ENCODE measurements at places on chromosomes 2 and 18.
A peak's percentile ranks its signal among the peaks of the same experiment; 100 is the strongest.

GRCh38 chr2:8076448-8077342 lies 605.2 kb upstream of the ID2 start:
- DNase-seq, result no peak

- DNase-seq, result no peak
These were observed 159.6 kb downstream of the NCKAP5 start for GRCh38 chr2:133408671-133409070.

DNA sequence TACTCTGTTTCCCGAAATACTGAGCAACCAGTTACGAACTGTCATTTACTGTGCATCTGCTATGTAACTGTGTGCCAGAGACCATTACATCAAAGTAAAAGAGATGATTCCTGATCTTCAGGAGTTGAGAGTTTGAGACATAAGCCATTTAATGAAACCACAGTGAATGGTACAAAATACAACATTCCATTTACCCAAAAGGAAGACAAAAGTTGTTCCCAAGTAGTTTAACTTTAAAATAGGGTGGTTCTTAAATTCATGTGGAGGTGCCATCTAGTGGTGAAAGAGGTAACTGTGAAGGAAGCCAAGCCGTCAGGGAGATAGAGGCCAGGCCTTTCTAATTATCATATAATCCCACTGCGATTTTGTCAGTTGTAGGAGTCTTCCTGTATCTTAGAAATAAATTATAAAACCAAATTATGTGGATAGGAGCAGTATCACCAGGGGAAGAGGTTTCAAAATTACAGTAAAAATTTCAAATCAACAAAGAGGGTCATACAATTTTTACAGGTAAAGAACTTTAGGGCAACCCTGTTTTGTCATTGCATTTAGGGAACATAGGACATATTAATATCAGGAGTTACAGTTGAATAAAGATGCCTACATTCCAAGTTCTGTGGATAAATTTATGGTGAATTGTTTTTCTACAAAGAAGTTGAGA lies 67.7 kb downstream of the EPAS1 start:
- DNase-seq, result no peak

- no peak for DNase-seq
These were observed 51.6 kb downstream of the GALNT14 start for GRCh38 chr2:31086590-31086989.

- no peak for DNase-seq
These were observed 849 bp upstream of the CYP27C1 start for GRCh38 chr2:127220768-127221527.

DNA sequence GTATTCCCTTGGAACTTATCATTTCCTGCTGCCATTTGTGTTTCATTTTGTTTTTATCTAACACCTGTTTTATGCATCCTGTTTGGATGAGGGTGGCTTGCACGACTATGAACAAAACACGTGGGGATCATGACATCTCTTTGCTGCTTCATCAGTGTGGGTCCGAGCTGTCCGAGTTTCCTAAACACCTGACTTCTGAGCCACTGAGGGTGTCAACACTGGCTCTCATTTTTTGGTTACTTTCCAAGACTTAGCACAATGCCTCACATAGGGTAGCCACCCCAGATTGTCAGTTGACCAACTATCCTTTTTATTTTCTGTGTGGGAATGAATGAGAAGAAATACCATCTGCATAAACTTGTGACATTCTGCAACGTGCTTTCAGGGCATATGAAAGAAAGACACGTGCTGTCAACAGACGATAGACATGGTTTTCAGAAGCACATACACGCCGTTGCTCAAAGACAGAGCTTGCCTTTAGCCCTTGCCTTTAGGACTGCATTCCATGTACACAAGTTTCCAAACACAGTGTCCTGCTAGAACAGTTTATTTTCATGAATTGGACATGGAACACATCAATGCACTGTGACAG lies 166.7 kb downstream of the MYT1L start:
- DNase-seq, result no peak

- peak; percentile 52 for DNase-seq
These were observed 50.3 kb downstream of the ARL4C start for GRCh38 chr2:234446404-234447076.

DNA sequence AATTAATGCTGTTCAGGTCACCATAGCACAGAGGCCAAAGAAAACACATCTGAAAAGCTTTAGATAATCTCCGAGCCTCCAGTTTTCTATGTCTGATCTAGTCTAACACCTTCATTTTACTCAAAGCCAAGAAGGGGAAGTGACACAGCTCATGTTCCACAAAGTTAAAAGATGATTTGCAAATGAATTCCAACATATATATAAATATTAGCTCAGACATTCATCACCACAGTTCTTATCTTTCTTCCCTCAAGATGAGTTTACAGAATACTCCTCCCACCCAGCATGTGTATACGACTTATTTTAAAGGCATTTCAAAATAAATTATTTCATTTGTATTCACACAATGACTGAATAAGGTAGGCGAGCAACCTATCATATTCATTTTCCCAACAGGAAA lies 82.4 kb downstream of the AAK1 start:
- no peak for DNase-seq

DNA sequence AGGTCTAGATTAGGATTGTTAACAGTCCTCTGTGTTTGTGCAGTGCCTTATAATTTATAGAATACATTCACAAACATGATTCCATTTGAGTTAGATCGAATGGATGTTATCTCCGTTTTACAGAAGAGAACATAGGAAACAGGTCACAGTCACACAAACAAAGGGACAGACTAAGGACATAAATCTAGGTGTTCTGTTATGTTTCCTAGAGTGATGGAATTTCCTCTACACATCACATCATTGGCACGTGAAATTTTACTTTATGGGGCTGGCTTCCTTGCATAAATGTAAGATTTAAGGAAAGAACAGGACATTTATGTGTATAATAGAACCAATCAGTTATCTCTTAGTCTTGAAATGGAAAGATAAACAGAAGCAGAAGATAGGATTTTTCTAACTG lies 6.4 kb downstream of the TRIM54 start:
- no peak for DNase-seq

GRCh38 chr2:12441750-12442475 lies 274.8 kb upstream of the TRIB2 start:
- no peak for DNase-seq

DNA sequence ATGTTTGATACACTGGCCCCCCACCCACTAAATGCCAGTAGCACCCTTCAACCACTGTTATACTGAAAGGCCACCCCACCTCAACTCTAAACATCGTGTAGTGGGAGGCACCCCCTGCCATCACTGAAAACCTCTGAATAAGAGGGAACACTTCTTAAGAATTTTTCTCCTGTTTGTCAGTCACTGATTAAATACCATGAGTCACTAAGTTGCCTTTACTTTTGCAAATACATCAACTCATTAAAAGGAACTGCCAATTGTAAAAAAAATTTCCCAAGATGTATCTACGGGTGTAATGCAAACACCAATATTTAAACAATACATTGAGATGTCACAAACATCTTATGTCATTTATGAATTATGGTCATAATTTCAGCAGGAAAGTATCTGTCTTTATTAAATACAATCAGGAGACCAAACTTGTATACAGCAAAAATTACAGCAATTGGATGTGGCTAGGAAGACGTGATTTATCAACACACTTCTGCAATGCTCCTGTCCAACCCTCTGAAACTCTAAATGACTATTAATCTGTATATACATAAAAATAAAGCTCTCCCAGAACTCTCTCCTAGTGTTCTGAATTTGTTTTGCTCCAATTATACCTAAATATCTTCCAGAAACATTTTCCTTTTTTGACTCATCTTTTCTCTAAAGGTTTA lies 144.1 kb upstream of the STK17B start:
- no peak for DNase-seq

DNA sequence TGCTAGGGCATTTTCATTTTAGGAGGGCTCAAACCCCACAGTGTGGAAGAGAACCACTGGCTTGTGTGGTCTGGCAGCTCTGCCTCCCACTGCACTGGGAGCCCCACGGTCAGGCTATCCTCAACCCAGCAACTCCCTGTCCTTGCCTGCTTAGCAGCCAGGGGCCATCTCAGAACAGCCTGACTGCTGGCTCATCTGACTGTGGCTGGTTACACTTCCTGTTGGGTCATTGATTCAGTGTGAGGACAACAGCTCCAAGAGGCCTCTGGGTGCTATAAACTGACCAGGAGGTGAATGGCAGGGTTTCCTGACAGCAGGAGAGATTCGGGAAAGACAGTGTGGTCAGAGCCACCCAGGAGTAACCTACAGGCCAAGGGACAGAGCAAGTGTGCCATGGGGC lies 40.1 kb downstream of the AMER3 start:
- DNase-seq, result no peak

GRCh38 chr2:204625135-204625534 lies 79.9 kb downstream of the PARD3B start:
- DNase-seq, result no peak

- DNase-seq, result no peak
These were observed 88.6 kb upstream of the EML6 start for GRCh38 chr2:54634564-54635511.

DNA sequence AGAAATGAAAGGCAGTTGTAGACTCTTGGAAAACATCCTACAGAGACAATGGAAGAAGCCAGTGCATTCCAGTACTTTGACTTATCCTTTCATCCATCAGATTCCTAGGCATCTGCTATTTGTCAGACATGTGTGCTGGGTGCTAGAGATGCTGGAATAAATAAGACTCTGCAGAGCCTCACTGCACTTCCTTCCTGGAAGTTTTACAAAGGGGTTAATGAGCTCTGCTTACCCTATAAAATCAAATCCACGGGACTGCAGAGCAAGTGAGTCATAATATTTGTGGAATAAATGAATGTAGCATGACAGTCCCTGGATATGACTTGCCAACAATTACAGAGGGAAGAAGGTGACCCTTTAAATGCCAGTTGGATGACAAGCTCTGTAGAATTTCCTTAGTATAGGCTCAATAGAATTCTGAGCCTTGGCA lies 52.7 kb upstream of the NPAS2 start:
- no peak for DNase-seq

- DNase-seq, result peak; percentile 15
These were observed 323.2 kb downstream of the PLCL1 start for GRCh38 chr2:198127627-198128026.

DNA sequence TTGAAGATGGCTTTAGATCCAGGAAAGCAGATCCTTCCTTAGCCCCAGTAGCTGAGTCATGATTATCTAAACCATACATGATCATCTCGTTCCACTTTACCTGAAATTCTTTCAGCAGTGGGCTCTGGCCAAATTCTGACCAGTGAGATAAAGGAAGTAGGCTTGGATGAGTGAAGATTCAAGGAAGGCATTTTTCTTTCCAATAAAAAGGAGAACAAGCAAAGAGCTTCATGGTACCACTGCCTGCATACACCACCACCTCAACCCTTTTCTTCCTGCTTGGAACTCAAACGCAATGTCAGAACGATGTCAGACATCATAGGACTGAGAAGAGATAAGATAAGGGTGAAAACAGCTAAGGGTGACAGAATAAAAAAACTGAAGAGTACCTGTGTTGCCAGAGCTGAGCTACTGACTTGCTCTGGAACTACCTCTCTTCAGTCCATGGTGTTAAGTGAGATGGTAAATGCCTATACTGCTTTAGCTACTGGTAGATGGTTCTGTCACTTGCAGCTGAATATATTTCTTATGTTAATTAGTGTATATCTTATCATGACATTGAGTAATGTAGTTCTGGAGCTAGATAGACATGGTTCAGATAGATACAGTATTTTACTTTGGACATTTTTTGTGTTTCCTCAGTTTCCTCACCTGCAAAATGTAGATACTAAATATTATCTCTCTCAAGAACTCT lies 58.7 kb upstream of the ACVR1 start:
- DNase-seq, result no peak

DNA sequence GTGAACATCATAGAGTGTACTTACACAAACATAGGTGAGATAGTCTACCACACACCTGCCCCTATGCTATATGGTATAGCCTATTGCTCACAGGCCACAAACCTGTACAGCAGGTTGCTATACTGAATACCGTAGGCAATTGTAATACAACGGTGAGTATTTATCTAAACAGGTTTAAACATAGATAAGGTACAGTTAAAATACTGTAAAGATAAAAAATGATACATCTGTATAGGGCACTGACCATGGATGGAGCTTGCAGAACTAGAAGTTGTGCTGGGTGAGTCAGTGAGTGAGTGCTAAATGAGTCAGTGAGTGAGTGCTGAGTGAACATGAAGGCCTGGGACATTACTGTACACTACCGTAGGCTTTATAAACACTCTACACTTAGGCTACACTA lies 267.0 kb upstream of the HS6ST1 start:
- DNase-seq, result no peak

DNA sequence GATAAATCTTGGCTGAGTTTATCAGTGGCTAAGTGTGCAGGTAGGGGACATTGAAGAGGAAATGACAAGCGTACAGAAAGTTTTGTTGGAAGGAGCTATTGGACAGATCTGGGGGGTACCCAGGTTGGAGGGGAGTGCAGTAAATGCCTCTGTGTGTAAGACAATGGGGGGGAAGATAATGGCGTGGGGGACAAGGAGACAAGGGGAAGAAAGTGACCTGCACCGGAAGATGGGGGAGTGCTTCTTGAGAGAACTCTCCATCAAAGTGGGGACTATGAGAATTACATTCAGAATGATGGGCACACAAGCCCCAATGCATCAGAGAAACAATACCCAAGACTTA lies 190.0 kb downstream of the ALPK2 start:
- no peak for DNase-seq

- DNase-seq, result no peak
These were observed 5.1 kb downstream of the HNMT start for GRCh38 chr2:137969418-137969765.

- no peak for DNase-seq
These were observed 6.2 kb downstream of the ARMC9 start for GRCh38 chr2:231204581-231204980.

DNA sequence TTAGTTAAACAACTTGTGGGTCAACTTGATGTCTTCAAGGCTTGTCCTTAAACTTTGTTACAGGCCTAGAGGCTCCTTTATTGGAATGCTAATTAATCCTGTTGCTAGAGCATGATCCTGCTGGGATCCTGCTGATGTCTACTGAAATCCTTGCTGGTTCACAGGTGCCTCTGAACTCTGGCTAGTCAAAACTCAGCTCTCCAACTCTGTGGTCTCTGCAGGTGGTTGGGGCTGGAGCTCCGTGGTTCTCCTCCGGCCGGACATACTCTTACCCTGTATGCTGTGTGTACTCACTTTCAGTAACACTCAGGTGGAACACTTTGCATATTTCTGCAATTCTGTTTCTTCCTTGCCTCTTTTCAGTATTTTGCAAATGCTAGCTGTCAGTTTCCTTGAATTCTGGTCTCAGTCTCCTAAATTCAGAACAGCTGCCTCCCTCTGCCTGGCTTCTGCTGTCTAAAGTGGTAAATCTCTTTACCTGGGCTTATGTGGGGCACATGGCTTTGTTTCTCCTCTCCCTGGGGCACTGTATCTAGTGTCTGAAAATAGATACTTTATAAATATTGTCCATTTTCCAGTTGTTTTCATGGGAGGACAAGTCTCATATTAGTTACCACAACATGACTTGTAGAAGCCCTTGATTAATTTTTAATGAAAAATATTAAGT lies 113.0 kb downstream of the ATP9B start:
- DNase-seq, result no peak
